Esophagus (tissue), 2 donors: ENCODE measurements at places on chromosomes 16 and 17. TPM values are rescaled to one million over a fixed set of nuclear protein-coding genes. Genes with fewer than 3 reads are reported as not detected.

The LPO gene
- polyA plus RNA-seq = not detected

The OTOP2 gene
- polyA plus RNA-seq = 0.77 TPM

The ATP1B2 gene
- 0.51 TPM for polyA plus RNA-seq

The PPP1R1B gene
- 1.2 TPM for polyA plus RNA-seq

The HOXB3 gene
- 12.7 TPM for polyA plus RNA-seq

The TP53TG3C gene
- polyA plus RNA-seq = 0.28 TPM

The ITGA3 gene
- 38.3 TPM for polyA plus RNA-seq

The EVPLL gene
- 14.4 TPM for polyA plus RNA-seq

The SHISA6 gene
- 0.33 TPM for polyA plus RNA-seq

The SSTR5 gene
- polyA plus RNA-seq = not detected

The CCL17 gene
- 1.1 TPM for polyA plus RNA-seq

The TACO1 gene
- polyA plus RNA-seq = 8.5 TPM

The PERCC1 gene
- polyA plus RNA-seq = not detected

The KCNAB3 gene
- 1.3 TPM for polyA plus RNA-seq

The GAST gene
- polyA plus RNA-seq = not detected

The PIMREG gene
- 1.7 TPM for polyA plus RNA-seq

The CBLN1 gene
- polyA plus RNA-seq = 0.14 TPM
